H1 (cell line): ENCODE measurements at places on chromosomes 6 and 20. TPM values are rescaled to one million over a fixed set of nuclear protein-coding genes. Genes with fewer than 3 reads are reported as not detected.

DNA sequence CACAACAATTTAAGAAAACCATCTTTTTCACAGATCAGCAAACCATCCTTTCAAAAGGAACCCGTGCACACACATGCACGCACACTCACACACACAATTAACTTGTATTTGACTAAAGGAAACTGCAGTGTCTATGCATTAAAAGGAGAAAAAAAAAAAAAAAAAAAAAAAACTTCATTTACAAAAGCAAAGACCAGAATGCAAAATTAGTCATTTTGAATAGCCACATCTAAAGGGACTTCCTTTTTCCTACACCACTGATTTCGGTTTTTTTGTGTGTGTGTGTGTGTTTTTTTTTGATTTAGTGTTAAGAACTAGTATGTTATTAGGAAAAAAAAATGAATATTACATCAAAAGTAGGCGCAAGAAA is 6.3 kb downstream of the ZMYND8 start:
- no peak for DNase-seq

DNA sequence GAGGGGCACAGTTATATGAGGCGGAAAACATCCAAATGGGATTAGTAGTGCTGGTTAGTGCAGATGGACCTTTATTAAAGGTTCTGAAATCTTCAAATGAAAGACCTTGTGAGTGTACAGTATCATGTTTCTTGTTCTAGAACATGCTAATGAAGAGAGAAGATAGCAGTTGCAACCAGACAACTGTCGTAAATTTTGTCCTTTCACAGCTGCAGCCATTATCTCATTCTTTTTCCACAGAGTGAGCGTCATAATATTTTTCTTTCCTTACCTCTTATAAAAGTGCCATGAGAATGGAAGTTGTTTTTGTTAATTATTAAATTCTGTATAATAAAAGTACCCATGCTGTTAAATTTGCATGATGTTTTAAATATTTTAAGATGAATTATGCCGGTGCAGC is 4.4 kb upstream of the C6orf163 start:
- no peak for DNase-seq

GRCh38 chr6:145643760-145644159 is 91.6 kb downstream of the EPM2A start:
- no peak for DNase-seq

The ZNFX1 gene
- total RNA-seq = 11.3 and 13.0 TPM in 2 replicates

- DNase-seq = no peak
Measured at GRCh38 chr6:101545191-101545590, 151.7 kb downstream of the GRIK2 start.

GRCh38 chr20:51602131-51602530 is 59.6 kb upstream of the NFATC2 start:
- no peak for DNase-seq

The GNAS gene
- total RNA-seq = 989 and 1,039 TPM in 2 replicates

DNA sequence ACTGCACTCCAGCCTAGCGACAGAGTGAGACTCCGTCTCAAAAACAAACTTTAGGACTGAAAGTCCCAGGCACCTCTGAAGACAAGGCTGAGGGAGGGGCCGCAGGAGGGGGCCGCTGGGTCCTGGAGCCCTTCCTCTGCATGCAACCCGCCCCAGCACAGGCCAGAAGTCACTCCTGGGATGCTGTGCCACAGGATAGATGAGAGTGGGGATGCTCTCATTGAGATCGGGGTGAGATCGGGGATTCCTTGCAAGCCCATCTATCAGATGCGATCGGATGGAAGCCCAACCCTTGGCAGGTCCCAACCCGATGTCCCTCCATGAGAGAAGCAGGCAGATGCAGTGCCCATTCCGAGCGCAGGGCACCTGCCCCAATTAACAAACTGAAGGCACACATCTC is 66.5 kb downstream of the WDR27 start:
- no peak for DNase-seq

DNA sequence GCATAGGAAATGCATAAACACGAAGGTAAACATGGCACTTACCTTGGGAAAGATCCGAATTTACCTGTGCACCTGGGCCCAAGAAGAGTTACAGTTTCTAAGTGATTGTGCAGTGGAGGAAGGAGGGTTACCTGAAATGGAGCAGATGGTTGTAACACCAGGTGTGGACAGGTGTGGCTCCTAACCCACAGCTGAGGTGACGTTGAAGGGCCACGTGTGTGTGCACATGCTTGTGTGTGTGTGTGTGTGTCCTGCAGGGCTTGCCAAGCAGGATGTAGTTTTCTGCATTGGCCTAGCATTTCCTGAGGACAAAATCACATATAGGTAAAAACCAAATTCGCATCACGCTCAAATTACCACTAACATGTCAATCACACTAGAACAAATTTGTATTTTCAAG is 240.8 kb downstream of the ANKRD60 start:
- no peak for DNase-seq

The SNHG17 gene
- total RNA-seq = 59.8 and 63.1 TPM in 2 replicates

The DNAH8 gene
- total RNA-seq = not detected in 2 replicates
